Activated CD8-positive, alpha-beta T cell treated with anti-CD3 and anti-CD28 coated beads for 36 hours (primary cell): ENCODE measurements at places on chromosomes 11 and 22.

DNA sequence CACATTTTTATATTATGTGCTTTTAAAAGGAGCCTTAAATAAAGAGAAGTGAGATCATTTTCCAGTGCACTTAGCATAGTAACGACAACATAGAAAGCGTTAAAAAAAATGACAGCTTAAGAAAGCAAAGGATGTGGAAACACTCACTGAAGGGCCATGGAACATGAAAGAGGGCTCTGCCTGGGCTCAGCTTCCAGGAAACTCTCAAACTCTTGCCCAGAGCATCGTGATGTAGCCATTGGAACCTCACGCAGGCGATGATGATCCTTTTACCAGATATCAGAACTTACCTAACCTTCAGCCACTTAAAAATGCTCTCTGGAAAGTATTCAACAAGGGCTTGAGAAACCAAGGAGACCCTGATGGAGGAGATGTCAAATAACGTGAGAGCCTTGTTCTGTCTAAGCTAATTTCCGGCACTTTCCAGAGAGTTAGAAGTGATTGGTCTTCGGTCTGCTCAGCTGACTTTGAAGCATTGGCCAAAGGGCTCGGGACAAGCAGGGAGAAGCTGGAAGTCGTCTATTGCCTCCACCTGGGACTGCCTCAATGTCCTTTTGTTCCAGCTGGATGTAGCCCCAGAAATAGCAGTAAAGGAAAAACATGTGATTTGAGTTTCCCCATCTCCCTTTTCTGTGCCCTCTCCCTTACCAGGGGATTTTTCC is 21.5 kb upstream of the ETS1 start:
- no peak for DNase-seq

GRCh38 chr11:122189229-122189628 is 73.2 kb upstream of the BLID start:
- no peak for DNase-seq

GRCh38 chr22:31812977-31813605 is 59.3 kb downstream of the DEPDC5 start:
- DNase-seq, result no peak

DNA sequence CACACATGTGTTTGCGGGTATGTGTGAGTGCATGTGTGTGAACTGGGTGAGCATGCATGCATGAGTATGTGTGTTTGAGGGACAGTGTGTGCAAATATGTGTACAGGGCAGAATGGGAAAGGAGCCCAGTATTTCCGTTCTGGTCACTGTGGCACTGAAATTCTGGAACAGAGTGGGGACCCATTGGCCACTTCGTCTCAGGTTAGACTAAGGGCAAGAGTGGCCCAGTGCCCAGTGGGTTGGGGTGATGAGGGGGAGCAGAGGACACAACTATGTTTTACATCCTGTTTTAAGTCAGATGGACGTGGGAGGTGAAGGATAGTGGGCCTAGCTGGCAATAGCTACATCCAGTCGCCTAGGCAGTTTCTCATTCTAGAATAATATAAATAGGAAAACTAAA is 438.5 kb downstream of the DYNC2H1 start:
- no peak for DNase-seq

- DNase-seq, result no peak
Observed at GRCh38 chr11:96335388-96335787, 7.6 kb downstream of the MAML2 start.

- DNase-seq, result no peak
Observed at GRCh38 chr11:71964641-71965040, 34.1 kb upstream of the IL18BP start.

- peak; percentile 68 for DNase-seq
Observed at GRCh38 chr22:22110548-22111266, 128.1 kb upstream of the TOP3B start.

DNA sequence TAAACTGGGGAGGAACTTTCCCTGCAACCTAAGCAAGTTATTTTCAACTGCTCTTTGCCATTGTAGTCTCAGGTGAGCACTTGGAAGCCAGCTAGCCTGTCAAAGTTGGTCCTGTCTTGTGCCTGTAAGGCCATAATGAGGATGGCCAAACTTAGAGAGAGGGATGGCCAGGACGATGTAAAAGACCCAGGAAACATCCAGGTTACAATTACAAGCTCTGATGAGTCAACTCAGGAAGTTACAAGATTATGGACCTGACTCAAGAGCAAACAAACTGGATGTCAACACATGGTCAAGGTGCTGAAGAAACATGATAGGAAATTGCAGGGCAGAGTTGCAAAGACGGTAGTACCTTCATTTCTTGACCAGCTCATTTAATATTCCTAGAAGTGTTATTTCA is 1.6 kb downstream of the GTPBP1 start:
- no peak for DNase-seq

DNA sequence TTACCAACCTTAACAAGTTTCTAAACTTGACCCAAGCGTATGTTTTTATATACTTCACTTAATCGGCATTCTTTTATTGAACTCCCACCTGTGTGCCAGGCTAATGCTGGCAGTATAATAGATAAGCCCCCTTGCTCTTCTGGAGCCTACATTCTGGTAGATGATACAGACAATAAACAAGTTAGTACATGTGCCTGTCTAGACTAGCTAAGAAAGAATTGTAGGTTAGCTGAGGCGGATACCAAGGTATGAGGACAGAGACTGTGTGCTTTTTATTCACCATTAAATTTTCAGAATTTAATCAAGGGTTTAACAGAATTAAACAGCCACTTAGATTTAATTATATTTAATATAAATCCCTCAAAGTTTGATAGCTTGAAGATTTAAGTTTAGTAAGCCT is 45.7 kb downstream of the TTC17 start:
- no peak for DNase-seq

DNA sequence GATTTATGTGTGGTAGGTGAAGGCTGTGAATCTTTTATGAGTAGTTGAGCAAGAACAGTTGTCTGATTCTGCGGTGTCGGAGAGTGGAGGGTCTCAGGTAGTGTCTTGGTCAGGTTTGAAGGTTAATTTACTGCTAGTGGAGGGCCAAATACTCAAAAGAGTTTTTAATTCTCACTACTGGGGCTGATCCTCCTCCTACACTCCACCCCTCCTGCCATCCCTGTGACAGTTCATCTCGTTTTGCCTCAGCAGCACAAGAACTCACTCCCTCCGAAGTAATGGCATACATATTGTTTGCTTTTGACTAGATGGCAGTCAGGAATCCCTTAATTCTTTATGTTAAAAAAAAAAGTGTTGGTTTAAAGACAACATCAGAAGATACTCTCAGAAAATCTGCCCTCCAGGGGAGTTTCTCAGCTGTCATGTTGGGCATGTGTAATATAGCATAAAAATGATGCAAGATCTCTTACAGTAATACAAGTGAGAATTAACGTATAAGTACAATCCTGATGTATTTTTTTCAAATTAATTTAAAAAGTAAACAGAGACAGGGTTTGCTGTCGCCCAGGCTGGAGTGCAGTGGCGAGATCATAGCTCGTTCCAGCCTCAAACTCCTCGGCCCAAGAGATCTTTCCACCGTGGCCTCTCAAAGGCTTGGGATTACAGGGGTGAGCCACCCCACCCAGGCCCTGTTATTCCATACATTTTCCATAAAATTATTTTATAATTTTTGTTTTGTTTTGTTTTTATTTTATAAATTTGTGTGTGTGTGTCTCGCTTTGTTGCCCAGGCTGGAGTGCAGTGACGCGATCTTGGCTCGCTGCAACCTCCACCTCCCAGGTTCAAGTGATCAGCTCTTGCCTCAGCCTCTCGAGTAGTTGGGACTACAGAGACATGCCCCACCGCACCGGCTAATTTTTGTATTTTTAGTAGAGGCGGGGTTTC is 1.3 kb downstream of the FAR1 start:
- DNase-seq, result peak; percentile 13

- no peak for DNase-seq
Observed at GRCh38 chr11:61974766-61975631, 7.6 kb upstream of the FTH1 start.

GRCh38 chr11:78818201-78818600 is 243.5 kb upstream of the NARS2 start:
- no peak for DNase-seq

- DNase-seq, result no peak
Observed at GRCh38 chr11:28690746-28691145, 582.6 kb downstream of the METTL15 start.

DNA sequence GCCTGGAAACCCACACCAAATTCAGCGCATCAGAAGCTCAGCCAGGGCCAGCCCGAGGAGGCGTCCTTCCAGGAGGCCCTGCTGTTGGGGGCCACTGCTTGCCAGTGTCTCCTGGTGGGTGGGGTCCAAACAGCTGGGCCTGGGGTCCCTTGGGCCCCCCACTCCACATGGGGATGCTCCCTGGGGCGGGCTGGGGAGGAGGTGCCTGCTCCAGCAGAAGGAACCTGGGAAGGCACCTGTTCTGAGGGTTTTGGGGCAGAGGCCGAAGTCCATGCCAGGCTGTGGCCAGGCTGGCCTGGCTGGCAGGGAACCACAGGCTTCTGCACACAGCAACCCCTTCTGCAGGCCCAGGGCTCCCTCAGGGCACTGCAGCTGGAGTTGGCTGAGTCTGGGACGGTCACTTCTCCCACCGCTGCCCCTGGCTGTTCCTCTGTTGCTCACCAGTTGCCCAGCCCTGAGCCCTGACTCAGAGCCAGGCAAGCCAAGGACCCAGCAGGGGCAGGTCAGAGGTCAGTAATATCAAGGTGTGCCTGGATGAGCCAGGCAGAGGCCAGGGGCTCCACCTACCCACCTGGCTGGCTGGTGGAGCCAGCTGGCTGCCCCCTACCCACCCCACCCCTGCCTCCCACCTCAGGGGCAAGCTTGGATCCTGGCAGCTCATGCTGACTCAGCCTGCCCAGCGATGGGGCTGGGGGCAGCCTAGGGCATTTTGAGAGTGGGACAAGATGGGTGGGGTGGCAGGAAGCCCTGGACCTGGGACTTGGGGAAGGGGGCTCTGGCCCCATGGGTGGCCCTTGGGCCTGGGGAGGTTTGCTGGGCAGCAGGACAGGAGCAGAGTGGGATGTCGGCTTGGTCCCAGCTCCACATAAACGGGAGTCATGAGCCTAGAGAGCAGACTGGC is 12.0 kb upstream of the PHLDA2 start:
- DNase-seq, result peak; percentile 13

DNA sequence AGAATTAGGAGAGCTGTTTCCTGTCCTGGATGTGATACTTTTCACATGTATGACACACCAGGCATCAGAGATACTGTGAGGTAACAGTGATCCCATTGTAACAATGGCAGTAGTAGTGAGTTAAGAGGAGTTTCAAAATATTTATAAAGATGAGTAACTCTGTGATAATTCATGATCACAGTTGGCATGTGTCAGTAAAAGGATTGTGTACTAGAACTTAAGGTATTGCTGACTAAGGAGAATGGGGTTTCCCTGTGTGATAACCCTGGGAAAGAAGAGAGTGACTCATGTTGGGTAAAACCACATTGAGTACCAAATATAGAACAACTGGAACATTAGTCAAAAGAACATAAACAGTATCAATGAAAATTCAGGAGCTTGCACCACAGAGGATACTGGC is 22.9 kb upstream of the SLC5A1 start:
- DNase-seq, result no peak

DNA sequence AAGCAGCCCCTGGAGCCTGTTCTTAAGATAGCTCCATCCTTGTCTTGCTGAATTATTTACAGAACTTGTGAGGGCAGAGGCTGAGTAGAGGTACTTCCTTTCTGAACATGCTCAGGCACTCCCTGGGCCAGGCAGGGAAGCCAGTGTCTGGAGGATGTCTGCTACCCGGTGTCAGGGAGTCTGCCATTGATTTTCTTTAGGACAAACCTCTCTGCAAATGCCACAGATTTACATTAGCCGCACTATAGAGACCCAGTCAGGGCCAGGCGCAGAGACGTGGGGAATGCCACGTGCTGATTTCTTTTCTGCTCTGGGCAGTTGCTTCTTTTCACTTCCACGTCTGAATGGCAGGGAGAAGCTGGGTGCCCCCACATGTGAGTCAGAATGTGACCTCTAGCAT is 585.5 kb downstream of the NTM start:
- DNase-seq, result no peak

DNA sequence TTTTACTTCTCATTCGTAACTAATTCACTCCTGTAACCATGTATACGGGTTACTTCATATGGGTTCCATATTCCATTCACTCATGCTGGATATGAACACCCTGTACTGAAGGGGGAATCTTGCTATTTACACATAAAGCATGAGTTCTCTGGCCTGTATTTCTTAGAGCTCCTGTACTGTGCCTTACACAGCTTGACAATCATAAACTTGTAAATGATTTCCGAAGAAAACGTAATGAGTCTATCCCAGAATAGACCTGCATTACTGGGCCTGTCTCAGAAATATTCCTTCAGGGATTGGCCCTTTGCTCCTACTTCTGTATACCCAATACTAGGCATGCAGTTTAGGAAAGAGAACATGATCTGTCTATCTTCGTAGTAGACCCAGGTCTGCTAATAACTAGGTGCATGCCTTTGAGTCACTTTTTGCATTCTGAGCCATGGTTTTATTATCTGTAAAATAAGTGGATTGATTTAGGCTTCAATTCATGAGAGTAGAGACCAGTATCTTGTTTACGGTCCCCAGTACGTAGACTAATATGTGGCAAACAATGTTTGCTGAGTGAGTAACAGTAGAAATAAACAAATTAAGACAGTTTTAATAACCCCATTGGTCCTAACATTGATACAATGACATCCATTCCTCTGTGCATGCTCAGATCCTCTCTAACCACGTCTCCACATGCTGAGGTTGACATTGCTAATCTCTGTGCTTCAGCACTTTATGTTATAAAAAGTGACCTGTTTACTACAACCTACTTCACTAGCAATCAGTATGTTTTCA is 1.2 kb downstream of the CCDC34 start:
- no peak for DNase-seq

DNA sequence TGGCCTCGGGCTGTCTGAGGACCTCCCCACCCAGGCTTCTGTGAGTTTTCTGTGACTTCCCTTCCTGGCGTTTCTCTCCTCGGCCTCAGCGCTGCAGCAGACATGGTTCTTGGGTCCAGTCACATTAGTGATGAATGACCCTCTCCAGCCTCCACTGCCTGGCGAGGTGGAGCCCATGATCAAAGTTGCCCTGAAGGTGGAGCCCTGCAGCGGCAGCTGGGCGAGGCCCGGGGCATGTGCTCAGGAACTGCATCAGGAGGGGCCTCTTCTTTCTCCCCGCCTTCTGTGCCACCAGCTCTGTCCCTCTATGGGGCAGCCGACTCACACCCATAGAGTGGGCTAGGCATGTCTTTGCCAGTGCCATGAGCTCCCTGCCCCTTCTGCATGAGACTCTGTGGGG is 1079.7 kb downstream of the TBC1D22A start:
- no peak for DNase-seq

GRCh38 chr11:72069787-72070251 is 10.5 kb downstream of the NUMA1 start:
- DNase-seq, result no peak

GRCh38 chr11:126754591-126755426 is 245.8 kb downstream of the KIRREL3 start:
- no peak for DNase-seq

- peak; percentile 60 for DNase-seq
Observed at GRCh38 chr11:102794382-102794781, 3.6 kb downstream of the MMP1 start.

DNA sequence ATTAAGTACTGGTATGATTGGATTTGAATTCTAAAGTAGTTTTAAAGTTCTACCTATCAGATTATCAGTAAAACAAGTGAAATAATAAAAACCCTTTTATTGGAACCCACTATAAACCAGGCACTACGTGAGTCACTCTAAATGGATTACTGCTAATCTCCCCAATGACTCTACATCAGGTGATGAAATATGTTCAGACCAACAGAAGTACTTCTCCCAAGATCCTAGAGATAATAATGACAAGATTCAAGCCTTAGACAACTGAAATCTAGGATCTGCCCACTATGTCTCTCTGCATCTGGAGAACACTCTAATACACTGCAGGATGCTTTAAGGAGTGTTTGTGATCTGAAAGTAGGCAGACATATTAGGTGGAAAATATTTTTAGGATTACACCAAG is 652.1 kb upstream of the CHORDC1 start:
- DNase-seq, result no peak

- no peak for DNase-seq
Observed at GRCh38 chr11:103358251-103358650, 249.0 kb downstream of the DYNC2H1 start.
